Vein endothelial cell (primary cell): ENCODE measurements at places on chromosomes 6 and 20. TPM values are rescaled to one million over a fixed set of nuclear protein-coding genes. Genes with fewer than 3 reads are reported as not detected.

The CCN5 gene
- total RNA-seq = under 0.01 TPM in 1 of 2 replicates, not detected in the other

The RHAG gene
- not detected in 2 replicates for total RNA-seq

The CCN6 gene
- total RNA-seq = not detected in 2 replicates

The LMBRD1 gene
- 17.3 and 20.8 TPM in 2 replicates for total RNA-seq

The PTK7 gene
- total RNA-seq = 12.0 and 35.6 TPM in 2 replicates

The PSMB8 gene
- 32.2 and 34.3 TPM in 2 replicates for total RNA-seq

The SLC22A16 gene
- total RNA-seq = not detected in 2 replicates

The DYNLT2 gene
- 0.98 and 1.1 TPM in 2 replicates for total RNA-seq
